ENCODE measurements at places on chromosomes 7 and 10.

- DNase-seq, result no peak
- no peaks in the 10 kb centered on the region for H3K4me1 ChIP-seq
- no peak overlapping the region for H3K4me3 ChIP-seq
- no peaks in the 10 kb centered on the region for H3K36me3 ChIP-seq
- no peaks in the 10 kb centered on the region for H3K27me3 ChIP-seq
- no peak overlapping the region for H3K27ac ChIP-seq
Measured at GRCh38 chr7:77464589-77464988, 48.4 kb upstream of the GSAP start.

DNA sequence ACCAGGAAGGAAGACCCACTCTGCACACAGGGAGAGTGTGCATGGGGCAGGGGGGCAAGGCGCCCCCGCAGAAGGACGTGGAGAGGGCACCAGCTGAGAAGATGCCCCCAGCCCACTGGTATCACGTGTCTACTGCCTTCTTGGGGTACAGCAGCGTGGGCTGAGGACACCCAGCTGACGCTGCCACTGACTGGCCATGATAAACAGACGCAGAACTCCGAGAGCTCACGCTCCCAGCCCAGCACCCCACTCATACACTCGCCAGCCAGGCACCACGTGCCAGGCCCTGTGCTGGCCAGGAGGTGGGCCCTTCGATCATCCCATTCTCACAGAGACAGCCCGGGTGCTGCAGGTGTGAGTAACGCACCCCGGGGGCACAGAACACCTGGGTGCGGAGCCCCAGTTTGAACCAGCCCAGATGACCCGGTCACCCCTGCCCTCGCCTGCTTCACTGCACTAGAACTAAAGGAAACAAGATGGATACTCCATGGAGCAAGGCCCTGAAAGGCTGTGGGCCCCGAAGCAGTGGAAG lies 199.8 kb downstream of the MAD1L1 start:
- no peaks in the 10 kb centered on the region for H3K27me3 ChIP-seq
- no peaks in the 10 kb centered on the region for H3K36me3 ChIP-seq
- H3K27ac ChIP-seq, result no peak overlapping the region
- no peak overlapping the region for H3K4me3 ChIP-seq

DNA sequence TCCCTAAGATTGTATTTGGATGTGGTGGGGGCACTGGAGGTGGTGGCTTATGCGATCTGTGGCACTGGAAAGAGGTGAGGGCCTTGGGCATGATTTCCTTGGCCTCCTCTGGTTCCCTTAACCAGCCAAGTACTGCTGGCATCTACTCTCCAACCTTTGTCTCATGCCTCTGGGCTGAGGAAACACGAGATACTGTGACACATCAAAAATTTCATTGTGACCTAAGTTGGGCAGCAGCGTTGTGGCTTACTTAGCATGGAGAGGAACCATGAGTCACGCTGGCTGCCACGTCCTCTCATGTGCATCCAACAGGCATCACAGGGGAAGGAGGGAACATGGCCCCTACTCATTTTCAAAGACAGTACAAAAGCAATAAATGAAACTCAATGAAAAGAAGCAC lies 29.7 kb upstream of the GSDME start:
- H3K4me1 ChIP-seq, result no peaks in the 10 kb centered on the region
- no peaks in the 10 kb centered on the region for H3K36me3 ChIP-seq
- no peak overlapping the region for H3K27ac ChIP-seq
- no peaks in the 10 kb centered on the region for H3K27me3 ChIP-seq
- H3K4me3 ChIP-seq, result no peak overlapping the region
- DNase-seq, result no peak

- H3K36me3 ChIP-seq, result no peaks in the 10 kb centered on the region
- DNase-seq, result no peak
- no peaks in the 10 kb centered on the region for H3K27me3 ChIP-seq
- no peak overlapping the region for H3K27ac ChIP-seq
- no peak overlapping the region for H3K4me3 ChIP-seq
Measured at GRCh38 chr10:50529660-50530059, 94.1 kb downstream of the SGMS1 start.

- H3K4me3 ChIP-seq, result no peak overlapping the region
- no peaks in the 10 kb centered on the region for H3K36me3 ChIP-seq
- no peak for DNase-seq
- no peaks in the 10 kb centered on the region for H3K4me1 ChIP-seq
- H3K27me3 ChIP-seq, result no peaks in the 10 kb centered on the region
- no peak overlapping the region for H3K27ac ChIP-seq
Measured at GRCh38 chr10:65670087-65670486, 1255.7 kb upstream of the LRRTM3 start.

- no peaks in the 10 kb centered on the region for H3K36me3 ChIP-seq
- DNase-seq, result no peak
- H3K27me3 ChIP-seq, result no peaks in the 10 kb centered on the region
- H3K27ac ChIP-seq, result no peak overlapping the region
Measured at GRCh38 chr7:44306606-44307005, 18.8 kb downstream of the CAMK2B start.

DNA sequence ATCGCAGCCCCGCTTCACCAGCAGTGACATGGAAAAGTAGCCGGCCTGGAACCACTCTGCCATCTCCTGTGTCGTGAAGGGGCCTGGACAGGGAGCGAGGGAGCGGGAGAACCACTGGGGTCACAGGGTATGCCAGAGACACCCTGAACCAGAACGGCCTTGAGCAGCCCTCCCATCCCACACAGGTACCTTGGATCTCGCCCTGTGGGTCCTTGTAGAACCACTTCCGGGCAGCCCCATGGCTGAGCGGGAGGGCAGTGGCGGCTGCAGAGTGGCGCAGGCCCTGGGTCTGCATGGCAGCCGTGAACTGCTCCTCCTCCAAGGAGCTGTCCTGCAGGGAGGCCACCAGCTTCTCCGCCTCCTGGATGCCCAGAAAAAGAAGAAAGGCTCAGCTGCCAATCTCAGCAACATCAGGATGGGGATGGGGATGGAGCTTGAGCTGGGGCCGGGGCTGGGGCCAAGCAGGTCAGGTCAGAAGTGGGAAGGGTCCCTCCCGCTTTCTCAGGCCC lies 9.5 kb downstream of the GIGYF1 start:
- no peak for DNase-seq
- H3K36me3 ChIP-seq, result peaks cover 29% of the 10 kb centered on the region
- H3K27me3 ChIP-seq, result no peaks in the 10 kb centered on the region

- H3K36me3 ChIP-seq, result no peaks in the 10 kb centered on the region
- no peak overlapping the region for H3K4me3 ChIP-seq
- no peaks in the 10 kb centered on the region for H3K27me3 ChIP-seq
- DNase-seq, result no peak
- peaks cover 9% of the 10 kb centered on the region for H3K4me1 ChIP-seq
- no peak overlapping the region for H3K27ac ChIP-seq
Measured at GRCh38 chr7:156456503-156457115, 184.0 kb upstream of the RNF32 start.

- H3K27me3 ChIP-seq, result no peaks in the 10 kb centered on the region
- no peak overlapping the region for H3K4me3 ChIP-seq
- H3K27ac ChIP-seq, result no peak overlapping the region
- H3K36me3 ChIP-seq, result no peaks in the 10 kb centered on the region
Measured at GRCh38 chr10:108597657-108598319, 1325.5 kb downstream of the XPNPEP1 start.

DNA sequence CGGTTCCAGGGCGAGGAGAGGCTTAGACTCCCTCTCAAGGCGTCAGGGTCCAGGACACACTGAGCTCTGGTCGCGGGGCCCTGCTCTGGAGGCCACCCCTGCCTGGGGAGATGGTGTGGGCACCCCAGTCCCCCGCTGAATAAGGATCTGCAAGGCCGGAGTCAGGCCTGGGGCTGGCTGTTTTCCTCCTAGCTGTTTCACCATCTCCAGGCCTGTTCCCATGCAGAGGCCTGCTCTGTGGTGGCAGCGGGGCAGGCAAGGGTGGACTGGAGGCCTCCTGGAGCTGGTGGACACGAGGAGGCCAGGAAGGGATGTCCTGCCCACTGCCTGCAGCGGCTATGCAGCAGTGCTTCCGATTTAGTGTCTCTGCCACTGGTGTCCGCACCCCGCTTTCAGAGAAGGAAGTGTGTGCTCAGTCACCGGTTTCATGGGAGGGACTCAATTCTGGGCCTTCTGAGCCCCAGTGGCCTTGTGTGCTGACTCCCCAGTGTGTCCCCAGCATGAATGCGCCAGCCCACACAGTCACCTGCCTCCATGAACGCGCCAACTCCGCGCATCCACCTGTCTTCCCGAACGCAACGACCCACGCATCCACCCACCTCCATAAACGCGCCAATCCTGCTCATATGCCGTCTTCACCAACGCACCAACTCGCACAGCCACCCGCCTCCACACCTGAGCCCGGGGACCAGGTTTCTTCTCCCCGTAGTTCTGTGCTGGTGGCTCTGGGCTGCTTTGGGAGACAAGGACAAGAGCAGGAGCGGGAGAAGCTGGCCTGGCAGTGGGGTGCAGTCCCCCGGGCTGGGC lies 14.5 kb upstream of the GPR146 start:
- peak overlapping the region; percentile 92 for H3K27ac ChIP-seq
- no peak overlapping the region for H3K4me3 ChIP-seq
- DNase-seq, result no peak
- no peaks in the 10 kb centered on the region for H3K27me3 ChIP-seq
- H3K36me3 ChIP-seq, result no peaks in the 10 kb centered on the region

- no peak overlapping the region for H3K4me3 ChIP-seq
- H3K36me3 ChIP-seq, result no peaks in the 10 kb centered on the region
- no peaks in the 10 kb centered on the region for H3K4me1 ChIP-seq
- no peak for DNase-seq
- no peak overlapping the region for H3K27ac ChIP-seq
Measured at GRCh38 chr10:3803927-3804741, 19.1 kb upstream of the KLF6 start.

DNA sequence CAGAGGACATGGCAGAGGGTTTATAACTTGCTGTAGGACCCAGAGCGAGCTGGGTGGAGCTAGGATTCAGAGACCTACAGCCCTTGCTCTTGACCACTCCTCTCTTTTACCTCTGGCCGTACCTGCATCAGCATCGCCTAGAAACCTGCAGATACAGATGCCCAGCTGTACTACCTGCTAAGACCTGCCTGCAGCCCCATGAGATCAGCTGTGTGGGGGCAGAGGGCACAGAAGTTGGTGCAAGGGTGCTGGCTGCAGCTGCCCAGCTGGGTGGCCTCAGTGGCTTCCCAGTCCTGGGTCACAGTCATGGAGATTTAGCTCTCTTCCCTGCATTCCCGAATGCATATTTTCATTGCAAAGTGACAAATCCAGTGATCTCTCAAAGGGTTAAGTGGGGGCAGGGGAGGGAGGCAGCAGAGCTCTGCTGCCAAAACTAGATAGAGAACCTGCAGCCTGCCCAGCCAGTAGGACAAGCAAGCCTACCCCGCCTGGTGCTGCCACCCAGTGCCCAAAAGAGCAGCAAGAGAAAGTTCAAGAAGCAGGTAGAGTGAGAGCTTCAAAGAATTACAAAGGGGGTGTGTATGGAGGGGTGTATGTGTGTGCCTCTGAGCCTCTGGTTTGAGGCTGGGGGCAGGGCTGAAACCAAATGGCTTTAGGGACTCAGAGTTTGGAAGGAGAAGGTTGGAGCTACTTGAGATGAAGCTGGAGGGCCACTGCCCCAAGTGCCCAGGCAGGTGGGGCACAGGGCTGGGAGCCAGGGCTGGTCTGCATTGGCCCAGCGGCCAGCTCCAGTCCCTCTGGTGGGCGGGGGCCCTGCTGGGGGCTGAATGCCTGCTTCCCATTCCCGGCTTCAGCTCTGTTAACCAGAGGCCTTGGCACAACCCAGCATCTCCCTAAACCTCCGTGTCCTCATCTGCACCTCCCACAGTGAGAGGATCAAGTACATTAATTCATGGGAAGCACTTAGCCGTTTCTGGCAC lies 6.9 kb downstream of the FAM241B start:
- no peak overlapping the region for H3K27ac ChIP-seq
- H3K4me3 ChIP-seq, result no peak overlapping the region
- no peaks in the 10 kb centered on the region for H3K27me3 ChIP-seq
- no peaks in the 10 kb centered on the region for H3K36me3 ChIP-seq
- DNase-seq, result peak; percentile 60

- H3K4me1 ChIP-seq, result no peaks in the 10 kb centered on the region
- no peaks in the 10 kb centered on the region for H3K36me3 ChIP-seq
- H3K27me3 ChIP-seq, result no peaks in the 10 kb centered on the region
- no peak overlapping the region for H3K27ac ChIP-seq
- H3K4me3 ChIP-seq, result no peak overlapping the region
Measured at GRCh38 chr10:62916141-62916603, 100.0 kb upstream of the EGR2 start.
